ENCODE measurements at places on chromosomes 5 and 9.
A peak's percentile ranks its signal among the peaks of the same experiment; 100 is the strongest.

DNA sequence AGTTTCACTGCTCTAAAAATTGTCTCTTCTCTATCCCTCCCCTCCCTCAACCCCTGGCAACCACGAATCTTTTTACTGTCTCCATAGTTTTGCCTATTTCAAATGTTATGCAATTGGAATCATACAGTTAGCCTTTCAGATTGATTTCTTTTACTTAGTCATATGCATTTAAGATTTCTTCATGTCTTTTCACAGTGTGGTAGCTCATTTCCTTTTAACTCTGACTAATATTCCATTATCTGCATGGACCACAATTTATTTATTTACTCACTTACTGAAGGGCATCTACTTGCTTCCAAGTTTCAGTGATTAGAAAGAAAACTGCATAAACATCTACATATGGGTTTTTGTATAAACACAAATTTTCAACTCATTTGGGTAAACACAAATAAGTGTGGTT lies 372.3 kb downstream of the CDH18 start:
- DNase-seq = no peak

DNA sequence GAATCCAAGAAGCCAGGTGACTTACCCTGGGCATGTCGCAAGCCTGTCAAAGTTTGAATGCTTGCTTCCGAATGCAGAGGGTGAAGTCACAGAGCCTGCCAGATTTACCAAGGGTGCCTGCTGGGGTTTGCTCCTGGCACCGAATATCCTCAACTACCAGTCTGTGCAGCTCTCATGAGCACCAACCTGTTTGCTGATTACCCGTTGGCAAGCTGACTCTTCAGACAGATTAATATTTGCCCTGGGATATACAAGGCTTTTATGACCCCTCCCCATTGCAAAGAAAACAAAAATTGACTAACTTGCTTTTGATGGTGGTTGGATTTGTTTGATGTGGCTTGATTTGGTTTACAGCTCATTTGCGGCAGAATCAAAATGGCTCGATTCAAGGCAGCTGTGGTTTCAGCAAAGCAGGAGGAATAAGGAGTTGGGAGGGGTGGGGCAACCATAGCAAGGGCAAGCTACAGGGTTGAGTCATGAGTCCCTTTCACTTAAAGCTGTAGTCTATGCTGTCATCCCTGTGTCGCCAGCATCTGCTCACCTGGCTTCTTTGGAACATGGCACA lies 82.3 kb upstream of the AGXT2 start:
- DNase-seq = peak; percentile 53

GRCh38 chr5:115601701-115602590 lies at the start of gene TICAM2:
TSS of gene TICAM2 (minus strand) at chr5:115602479. CDS start at chr5:115581256, 21,223 bp downstream.
- DNase-seq = peak; percentile 88

DNA sequence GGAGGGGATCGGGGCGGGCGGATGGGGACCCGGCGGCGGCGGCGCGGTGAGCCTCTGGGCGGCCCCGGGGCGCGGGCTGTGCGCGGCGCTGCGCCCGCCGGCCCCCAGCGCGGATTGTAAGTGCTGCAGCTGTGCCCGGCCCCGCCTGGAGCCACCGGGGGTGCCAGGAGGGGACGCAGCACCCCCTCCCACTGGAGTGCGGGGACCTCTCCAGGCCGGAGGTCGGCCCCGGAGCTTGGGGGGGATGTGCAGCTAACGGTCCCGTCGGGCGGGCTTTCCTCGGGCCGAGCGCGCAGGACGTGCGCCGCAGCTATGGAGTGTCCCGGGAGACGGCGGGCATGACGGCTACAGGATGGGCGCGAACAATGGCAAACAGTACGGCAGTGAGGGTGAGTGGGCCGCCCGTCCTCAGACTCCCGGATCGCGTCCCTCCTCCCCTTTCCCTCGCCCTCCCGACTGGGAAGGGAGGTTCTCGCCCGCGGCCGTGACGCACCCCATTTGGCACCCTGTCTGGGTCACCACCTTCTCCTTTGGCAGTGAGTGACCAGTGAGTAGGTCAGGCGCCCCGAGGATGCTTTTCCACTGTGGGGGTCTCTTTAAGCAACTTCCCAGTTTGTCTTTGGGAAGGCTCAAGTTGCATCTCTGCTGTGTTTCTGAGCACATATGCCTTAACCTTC lies 483 bp downstream of the FBXL7 start:
- peak; percentile 59 for DNase-seq

GRCh38 chr9:76912636-76913275 lies 6.8 kb upstream of the PRUNE2 start:
- DNase-seq = peak; percentile 78

DNA sequence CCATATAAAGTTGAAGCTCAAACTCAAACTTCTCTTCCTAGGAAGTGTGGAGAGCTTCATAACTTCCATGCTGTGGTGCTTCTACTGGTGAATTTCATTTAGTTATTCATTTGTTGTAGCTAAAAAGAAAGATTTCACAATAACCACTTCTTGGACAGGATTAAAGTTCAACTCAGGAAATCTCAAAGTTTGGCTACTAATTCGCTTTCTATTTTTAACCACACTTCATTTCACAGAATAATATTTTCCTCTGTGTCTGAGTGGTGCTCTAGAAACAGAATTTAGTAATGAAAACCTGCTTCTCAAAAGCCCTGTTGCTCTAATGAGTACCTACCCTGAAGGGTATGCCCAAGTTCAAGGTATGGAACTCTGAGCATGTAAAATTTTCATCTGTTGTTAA lies 73.9 kb downstream of the ACTBL2 start:
- peak; percentile 43 for DNase-seq

DNA sequence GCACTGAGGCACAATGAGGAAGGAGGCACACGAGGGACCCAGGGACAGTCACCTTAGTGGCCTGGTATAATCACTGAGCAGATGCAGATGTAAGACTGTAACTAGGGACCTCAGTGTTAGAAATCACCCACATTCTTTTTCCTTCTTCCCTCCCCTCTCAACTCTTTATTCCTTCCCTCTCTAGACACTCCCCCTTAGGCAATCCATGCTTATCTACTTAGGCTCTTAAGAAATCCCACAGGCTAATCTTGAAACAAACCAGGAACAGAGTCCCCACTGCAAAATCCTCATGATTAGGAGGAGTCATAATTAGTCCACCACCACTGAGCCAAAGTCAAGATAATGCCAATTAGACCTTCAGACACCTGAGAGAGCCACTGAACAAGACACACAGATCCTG lies 84.7 kb downstream of the ELAVL2 start:
- no peak for DNase-seq

DNA sequence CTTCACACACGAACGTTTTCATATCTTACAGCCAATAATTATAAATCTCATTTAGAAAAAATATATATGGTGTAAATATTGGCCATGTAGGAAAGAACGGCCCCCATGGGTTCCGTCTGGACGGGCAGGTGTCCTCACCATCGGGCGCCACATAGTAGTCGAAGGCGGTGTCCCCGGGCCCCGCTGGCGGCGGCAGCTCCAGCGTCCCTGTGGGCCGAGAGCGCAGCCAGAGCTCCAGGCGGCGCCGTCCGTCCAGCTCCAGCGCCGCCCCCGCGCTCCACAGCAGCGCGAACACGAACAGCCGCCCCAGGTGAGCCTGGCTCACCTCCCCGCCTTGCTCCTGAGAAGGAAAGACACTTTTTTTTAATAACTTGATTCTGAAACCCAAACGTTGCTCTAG lies 134.6 kb downstream of the DNAH5 start:
- DNase-seq = no peak

DNA sequence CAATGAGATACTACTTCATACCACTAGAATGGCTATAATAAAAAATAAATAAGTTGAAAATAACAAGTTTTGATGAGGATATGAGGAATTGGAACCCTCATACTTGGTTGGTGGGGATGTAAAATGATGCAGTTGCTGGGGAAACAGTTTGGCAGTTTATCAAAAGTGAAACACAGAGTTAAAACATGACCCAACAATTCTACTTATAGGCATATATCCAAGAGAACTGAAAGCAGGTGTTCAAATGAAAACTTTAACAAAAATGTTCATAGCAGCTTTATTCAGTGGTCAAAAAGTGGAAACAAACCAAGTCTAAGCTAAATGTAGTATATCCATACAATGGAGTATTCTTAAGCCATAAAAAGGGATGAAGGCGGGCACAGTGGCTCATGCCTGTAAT lies 13.1 kb upstream of the LHFPL2 start:
- no peak for DNase-seq

GRCh38 chr5:178229861-178230260 lies 2.7 kb downstream of the PHYKPL start:
- no peak for DNase-seq

- DNase-seq = peak; percentile 81
These were observed 160.4 kb downstream of the ESM1 start for GRCh38 chr5:54825005-54825404.

DNA sequence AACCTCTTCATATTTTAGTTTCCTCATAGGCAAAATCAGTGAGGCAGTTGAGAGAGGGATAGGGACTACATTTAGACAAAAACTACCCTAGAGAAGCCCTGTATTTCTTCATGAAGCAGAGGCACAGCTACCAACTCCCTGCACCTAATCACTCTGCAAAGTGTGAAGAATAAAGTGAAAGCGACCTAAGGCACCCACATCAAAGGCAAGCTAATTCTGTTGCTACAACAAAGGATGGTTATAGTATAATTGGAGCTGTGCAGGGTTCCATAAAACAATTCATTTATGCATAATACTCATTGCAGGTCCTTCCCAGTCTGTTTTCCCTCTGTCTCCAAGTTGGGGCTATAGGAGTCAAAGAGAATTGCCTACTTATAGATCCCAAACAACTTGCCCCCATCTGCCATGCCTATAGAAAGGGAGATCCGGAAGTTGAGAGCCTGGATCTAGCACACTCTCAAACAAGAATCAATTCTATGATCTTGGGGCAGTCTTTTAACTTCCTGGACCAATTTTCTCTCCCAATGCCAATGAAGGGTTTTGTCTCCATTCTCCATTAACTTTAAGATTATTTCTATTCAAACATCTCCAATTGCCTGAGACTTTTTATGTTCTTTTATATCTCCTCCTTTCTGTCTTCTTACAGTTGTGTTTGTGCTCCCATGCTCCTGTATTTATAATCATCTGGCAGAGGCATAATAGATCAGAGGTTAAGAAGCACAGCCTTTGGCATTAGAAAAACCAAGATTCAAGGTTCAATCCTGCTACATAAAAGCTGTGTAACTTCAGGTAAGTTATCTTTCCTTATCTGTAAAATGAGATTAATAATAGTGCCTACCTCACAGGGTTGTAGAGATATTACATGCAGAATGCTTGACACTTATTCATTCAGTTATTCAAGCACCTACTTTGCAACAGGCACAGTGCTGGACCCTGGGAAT lies 56.0 kb upstream of the PTGER4 start:
- DNase-seq = no peak

DNA sequence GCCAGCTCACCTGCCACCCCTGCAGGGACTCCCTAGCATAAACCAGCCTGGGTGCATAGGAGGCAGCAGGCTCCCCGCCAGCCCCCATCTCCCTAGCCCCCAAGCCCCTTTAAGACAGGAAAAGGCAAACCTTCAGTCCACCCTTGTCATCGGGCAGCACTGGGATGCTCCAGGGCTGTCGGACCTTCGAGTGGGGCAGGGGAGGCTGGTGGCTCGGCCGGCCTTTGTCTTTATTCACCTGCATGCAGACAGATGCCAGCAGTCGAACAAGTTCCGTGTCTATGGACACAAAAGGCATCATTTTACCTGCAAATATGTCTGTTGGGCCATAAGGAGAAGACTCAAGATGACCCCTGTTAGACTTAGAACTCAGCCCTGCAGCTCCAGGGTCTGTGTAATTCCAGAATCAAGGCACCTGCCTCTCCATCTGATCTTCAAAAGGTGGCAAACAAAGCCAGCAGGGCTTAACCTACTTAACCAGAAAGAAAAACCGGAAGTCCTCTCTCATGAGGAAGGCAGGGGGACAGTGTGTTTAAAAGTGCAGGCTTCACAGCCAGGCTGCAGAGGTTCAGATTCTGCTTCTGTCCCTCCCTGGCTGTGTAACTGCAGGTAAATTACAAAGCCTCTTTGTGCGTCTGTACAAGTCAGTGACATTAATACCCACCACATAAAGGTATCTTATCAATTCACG lies 16.2 kb downstream of the ANKS6 start:
- DNase-seq = no peak

GRCh38 chr5:2909035-2909434 lies 157.6 kb upstream of the IRX2 start:
- DNase-seq = no peak

DNA sequence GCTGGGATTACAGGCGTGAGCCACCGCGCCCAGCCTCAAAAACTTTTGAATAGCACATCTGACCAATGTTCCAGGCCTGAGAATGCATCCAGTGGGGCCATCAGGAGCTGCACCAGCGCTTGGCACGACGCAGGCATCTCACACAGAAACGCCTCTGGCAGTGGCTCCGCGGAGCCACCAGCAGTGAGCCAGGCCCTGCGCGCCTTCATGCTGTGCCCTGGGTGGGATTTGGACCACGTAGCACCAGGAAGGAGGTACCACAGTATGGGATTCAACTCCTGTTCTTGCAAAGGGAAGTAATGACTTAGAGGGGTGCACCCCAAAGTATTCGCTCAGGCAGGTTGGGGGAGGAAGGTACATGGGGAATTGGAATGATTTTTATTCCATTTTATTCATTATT lies 3.0 kb downstream of the CCDC187 start:
- no peak for DNase-seq

- peak; percentile 50 for DNase-seq
These were observed 116.7 kb downstream of the NR6A1 start for GRCh38 chr9:124654431-124654830.

DNA sequence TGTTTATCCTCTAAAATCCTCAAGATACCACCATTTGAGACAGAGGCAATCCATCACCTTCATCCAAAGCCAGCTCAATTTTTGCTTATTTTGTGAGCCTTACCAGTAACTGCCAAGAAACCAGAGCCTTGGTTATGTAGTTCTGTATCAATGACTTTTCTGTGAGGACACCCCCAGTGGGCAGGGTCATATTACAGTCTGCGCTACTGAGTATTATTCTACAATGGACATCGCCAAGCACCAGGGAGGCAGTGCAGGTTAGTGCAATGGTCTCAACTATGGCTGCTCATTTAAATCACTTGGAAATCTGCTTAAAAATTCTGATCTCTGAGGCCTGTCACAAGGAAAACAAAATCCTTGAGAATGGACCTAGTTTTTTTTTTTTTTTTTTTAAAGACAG lies 90.5 kb upstream of the NIPAL4 start:
- DNase-seq = no peak

GRCh38 chr5:57313716-57314115 lies 139.9 kb downstream of the GPBP1 start:
- no peak for DNase-seq

DNA sequence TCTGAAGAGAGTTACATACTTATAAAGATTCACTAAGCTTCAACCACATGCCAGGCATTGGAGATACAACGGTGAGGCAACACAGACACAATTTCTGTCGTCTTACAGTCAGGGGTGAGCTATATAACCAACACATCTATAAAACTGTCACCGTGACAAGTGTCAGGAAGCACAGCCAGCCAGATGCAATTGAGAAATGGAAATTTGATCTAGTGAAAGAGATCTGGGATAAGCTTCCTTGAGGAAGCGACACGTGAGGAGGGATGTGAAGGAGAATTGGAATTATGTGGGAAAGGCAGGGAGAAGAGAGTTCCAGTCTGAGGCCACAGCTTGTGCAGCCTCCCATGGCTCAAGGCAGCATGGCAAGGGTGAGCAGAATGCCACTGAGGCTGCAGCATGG lies 50.9 kb upstream of the ZNF354B start:
- DNase-seq = no peak

GRCh38 chr9:122029898-122030297 lies 63.2 kb downstream of the TTLL11 start:
- DNase-seq = peak; percentile 14
